Memory B cell (primary cell): ENCODE measurements at places on chromosomes 4 and X.

DNA sequence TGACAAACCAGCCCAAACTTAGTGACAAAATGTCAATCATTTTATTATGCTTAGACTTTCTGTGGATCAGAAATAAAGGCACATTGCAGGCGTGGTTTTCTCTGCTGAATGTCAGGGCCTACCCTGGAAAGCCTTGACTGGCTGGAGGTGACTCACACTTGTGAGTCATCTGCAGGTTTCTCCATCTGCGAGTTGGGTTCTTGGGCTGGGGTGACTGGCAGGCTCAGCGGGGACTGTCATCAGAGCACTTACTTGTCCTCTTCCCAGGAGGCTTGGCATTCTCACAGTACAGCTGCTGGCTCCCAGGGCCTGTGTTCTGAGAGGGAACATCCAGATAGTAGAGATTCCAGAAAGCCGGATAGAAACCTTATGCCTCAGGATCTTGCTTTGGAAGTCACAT lies 153.8 kb upstream of the AGA start:
- DNase-seq = no peak

GRCh38 chrX:44961817-44962607 lies 89.0 kb downstream of the KDM6A start:
- DNase-seq = no peak

GRCh38 chr4:143351774-143352451 lies 15.2 kb downstream of the GAB1 start:
- no peak for DNase-seq

GRCh38 chr4:16785793-16786527 lies 112.5 kb downstream of the LDB2 start:
- no peak for DNase-seq

DNA sequence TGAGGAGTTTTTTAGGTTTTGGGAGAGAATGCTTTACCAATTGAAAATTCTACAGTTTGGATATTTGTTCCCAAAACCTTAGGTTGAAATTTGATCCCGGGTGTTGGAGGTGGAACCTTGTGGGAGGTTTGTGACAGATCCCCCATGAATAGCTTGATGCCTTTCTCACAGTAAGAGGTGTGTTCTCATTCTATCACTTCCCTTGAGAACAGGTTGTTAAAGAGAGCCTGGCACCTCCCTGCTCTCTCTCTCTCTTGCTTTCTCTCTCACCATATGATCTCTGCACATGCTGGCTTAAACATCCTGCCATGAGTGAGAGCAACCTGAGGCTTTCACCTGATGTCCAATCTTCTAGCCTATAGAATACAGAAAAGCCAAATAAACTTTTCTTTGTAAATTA lies 1475.5 kb upstream of the AGA start:
- no peak for DNase-seq

- DNase-seq = no peak
These were observed 551.5 kb upstream of the ZFP42 start for GRCh38 chr4:187444061-187444460.

DNA sequence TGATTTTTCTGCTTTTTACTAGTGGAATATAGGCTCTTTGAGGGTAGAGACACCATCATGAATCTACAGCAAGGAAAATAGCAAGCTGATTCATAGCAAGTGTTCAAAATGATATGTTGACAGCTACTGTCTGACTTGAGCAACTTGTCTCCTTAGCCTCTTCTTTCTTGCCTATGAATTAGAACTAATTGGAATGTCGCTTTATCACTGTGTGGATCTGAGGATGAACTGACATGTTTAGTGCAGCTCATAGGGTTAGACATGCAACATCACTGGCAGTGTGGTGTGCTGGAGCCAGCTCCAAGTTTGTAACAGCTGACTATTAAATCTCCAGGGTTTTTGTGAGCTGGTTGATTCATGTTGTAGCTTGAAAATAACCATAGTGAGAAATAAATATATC lies 1068.4 kb downstream of the PCDH18 start:
- no peak for DNase-seq

- DNase-seq = no peak
These were observed 17.0 kb downstream of the C4orf54 start for GRCh38 chr4:99640676-99641075.

- DNase-seq = no peak
These were observed 280.3 kb upstream of the INTU start for GRCh38 chr4:127352220-127353113.

GRCh38 chr4:93184053-93184452 lies 644.5 kb upstream of the ATOH1 start:
- no peak for DNase-seq

DNA sequence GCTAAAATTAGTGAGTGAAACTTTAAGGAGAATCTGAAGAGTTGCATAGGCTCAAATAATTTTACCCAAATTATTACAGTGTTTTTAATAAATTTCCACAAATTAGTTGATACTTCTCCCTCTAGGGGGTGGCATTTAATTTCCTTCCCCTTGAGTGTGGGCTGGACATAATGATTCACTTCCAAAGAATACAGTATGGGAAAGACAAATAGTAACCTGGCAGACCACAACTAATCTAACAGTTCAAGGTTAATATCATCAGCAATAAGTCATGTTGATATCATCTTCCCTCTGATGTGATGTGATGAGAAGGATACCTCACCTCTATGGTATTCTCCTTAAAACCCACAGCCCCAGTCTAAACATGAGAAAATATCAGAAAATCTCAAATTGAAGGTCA lies 15.5 kb downstream of the PFKFB1 start:
- DNase-seq = no peak

GRCh38 chr4:72444092-72444491 lies 124.9 kb downstream of the ADAMTS3 start:
- no peak for DNase-seq

DNA sequence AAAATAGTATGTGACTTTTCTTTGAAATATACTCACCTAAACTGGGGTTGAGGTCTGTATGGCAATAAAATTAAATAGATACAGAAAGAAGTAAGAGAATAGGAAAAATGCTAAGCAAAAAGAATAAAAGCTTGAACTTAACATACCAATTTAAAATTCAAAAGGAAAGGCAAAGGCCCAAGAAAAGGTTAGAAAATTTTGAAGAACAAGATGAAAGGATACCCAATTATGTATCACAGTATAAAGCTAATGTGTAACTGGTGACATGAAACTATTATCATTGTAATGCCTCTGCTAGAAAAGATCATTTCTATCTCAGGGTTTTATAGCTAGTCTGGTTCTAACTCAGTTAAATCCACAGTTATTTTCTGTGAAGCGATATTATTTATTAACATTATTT lies 99.1 kb downstream of the PDLIM5 start:
- no peak for DNase-seq

DNA sequence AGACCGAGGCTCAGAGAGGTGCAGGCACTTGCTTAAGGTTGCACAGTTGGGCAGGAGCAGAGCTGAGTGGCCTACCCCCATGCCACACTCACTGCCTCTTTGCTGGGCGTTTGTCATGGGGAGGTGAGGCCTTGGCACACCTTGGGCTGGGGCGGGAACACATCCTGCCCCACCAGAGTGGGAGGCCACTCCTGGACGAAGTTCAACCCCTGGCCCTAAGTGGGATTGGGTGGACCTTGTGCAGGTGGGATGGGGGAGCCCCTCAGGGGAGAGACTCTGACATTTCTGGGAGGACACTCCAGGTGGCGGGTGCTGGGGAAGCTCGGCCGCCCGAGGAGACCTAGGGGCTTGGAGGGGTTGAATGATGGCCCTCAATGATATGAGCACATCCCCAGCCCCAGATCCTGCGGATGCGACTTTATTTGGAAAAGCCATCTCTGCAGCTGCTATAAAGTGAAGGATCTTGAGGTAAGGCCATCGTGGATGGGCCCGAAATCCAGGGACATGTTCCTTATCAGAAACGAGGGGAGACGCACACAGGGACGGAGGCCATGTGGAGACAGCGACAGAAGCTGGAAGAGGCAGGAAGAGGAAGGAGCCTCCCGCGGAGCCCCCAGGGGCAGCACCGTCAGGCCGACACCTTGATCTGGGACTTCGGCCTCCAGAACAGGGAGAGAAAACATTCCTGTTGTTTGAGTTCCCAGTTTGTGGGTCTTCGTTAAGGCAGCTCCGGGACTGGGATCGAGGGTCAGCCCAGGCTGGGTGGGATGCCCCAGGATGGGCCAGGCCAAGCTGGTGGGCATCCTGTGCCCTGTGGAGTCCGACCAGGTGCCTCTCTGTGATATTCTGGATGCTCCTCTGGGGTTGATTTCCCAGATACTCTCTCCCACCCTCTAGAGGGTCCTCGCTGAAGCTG lies 111.6 kb upstream of the LRPAP1 start:
- no peak for DNase-seq

DNA sequence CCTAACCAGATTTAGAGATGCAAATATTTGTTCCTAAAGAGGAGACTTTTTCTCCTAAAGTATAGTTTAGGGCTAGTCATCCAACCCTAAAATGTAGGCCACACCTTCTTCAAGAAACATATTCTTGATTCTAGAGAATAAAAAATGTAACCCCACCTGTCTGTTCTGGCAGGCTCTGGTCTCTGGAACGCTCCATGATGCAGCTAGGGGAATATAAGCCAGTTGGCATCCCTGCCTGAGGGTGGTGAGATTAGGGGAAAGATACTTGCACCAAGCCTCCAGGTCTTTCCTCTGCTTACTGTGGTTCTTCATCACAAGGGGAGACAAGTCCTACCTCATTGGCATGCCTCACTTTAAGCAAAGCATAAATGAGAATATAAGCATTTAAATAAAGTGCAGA lies 21.2 kb upstream of the TBC1D9 start:
- DNase-seq = no peak

DNA sequence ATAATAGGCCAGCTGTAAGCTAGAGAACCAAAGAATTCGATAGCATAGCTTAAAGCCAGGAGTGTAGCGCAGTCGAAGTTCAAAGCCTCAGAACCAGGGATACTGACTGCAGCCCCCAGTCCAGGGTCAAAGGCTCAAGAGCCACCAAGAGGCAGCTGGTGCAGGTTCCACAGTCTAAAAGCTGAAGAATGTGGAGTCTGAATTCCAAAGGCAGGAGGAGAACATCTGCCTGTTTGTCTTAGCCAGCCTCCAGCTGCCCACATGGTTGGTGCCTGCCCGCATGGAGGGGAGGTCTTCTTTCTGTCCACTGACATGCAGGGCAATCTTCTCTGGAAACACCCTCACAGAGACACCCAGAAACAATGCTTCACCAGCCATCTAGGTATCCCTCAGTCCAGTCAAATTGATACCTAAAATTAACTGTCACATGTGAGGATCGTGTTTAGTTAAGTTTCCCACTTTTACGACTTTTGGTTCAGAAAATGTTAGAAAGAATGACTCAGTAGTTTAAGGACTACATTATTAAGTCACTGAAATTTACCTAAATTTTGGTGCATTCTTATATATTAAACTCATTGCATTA lies 52.8 kb upstream of the RHOH start:
- no peak for DNase-seq

DNA sequence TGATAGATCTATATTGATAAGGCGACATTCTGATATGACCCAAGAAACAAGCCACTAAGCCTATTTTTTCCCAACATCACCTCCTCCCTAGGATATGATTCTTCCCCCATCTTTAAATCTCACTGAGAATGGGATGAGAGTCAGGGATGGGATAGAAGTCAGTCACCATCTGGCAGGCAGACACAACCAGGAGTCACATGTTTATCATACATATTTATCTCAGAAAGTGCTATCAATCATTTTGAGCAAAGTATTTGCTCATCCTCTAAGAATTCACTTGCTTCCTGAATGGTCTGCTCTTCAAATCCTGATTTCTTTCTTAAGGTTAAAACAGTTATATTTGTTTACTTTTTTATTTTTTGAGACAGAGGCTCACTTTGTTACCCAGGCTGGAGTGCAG lies 20.3 kb downstream of the DNAAF6 start:
- no peak for DNase-seq

- DNase-seq = no peak
These were observed 4.6 kb downstream of the RTL9 start for GRCh38 chrX:110363244-110363643.

DNA sequence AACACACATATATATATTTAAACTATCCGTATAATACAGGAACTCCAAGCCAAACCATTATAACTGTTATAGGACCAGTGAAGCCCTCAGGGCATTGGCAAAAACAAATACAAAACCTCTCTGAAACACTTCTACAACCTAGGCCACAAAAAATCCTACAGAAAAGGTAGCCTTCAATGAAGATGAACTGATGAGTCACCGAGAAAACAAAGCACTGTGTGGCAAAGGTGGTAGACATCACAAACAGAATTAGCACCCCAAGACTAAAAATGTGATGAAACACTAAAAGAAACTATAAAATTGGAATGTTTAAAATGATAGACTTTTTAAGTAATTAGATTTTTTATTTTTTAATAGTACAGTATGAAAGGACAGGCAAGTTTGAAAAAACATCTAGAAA lies 5.5 kb upstream of the HSPA4L start:
- no peak for DNase-seq

- DNase-seq = no peak
These were observed 46.9 kb downstream of the ADGRG4 start for GRCh38 chrX:136347706-136348105.

GRCh38 chr4:123824524-123824923 lies 427.9 kb downstream of the SPRY1 start:
- DNase-seq = no peak

DNA sequence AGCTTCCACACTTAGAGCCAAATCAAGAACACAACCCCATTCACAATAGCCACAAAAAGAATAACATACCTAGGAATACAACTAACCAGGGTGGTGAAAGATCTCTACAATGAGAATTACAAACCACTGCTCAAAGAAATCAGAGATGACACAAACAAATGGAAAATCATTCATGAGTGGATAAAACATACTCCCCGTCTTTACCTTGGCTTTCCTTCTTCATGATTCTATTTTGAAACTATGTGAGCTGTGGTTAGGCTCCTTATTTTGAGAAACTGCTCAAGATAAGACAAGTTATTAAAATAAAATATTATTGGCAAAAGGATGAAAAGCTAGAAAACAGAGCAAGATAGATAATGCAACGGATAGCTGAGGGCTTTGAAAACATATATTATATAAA lies 598.1 kb upstream of the FAT1 start:
- no peak for DNase-seq

- DNase-seq = no peak
These were observed 2.5 kb downstream of the POU3F4 start for GRCh38 chrX:83510510-83511062.

- no peak for DNase-seq
These were observed 338.2 kb upstream of the PABPC4L start for GRCh38 chr4:134539729-134540231.

- DNase-seq = no peak
These were observed 80.9 kb downstream of the RFC1 start for GRCh38 chr4:39285111-39285795.

- no peak for DNase-seq
These were observed 39.9 kb downstream of the FAM149A start for GRCh38 chr4:186144198-186144945.

GRCh38 chr4:52625216-52625615 lies 33.9 kb downstream of the USP46 start:
- no peak for DNase-seq

DNA sequence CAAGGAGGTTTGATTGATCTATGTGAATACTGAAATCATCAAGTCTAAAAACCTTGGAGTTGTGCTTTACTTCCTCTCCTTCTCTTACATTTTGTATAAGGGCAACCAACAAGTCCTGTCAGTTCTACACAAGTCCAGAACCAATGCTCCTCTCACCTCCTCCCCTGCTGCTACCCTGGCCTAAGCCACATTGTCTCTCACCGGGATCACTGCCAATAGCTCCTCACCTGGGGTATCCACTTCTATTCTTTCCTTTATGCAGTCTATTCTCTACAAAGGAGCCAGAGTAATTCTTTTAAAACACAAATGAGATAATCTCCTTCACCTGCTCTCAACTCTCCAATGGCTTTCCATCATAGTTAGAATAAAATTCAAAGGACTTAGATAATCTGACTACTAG lies 13.3 kb upstream of the ARHGEF6 start:
- no peak for DNase-seq

- DNase-seq = no peak
These were observed at the start of gene PCDH10 for GRCh38 chr4:133148690-133149363. TSS of gene PCDH10 (plus strand) at chr4:133149294. CDS start at chr4:133150141, 847 bp downstream.
